Right lobe of liver (tissue), 6 donors: ENCODE measurements at places on chromosomes 3 and 15. TPM values are rescaled to one million over a fixed set of nuclear protein-coding genes. Genes with fewer than 3 reads are reported as not detected.

Gene SEMA7A
- 0.53 TPM for total RNA-seq

Gene EXD1
- total RNA-seq: not detected

- no peak for DNase-seq
Measured at GRCh38 chr15:30794388-30794787, 109.3 kb upstream of the FAN1 start.

- no peak for DNase-seq
Measured at GRCh38 chr3:63582943-63583500, 69.5 kb upstream of the SNTN start.

DNA sequence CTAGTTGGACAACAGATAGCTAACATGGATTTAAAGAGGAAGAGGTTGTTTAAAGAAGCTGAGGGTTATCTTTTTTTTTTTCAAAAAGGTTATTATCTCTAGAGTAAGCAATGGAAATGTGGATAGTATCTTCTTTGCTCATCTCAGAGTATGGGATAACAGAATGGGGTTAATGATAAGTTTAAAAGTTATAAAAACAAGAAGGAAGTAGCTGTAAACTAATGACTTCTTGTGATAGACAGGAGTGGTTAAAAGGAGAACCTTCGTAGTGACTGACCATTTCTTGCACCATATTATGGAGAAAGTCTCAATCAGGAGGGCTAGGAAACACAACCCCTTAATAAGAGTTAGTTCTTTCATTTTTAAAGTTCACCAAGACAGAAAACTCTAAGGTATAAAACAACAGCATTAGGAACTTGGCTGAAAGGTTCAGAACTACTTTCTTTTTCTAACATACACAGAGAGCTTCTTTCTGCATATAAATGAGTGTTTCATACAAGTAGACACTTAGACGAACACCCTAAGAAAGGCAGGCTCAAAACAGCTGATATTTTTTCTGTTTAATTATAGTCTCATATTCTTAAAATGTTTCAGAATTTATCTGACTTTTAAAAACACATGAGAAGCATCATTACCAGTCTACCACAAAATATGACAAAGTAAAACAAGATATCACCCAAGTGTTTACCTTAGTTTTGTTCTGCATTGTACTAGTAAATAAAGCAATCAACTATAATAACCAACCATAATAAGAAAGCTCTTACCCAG, 140.0 kb downstream of the MEIS2 start:
- DNase-seq: no peak

DNA sequence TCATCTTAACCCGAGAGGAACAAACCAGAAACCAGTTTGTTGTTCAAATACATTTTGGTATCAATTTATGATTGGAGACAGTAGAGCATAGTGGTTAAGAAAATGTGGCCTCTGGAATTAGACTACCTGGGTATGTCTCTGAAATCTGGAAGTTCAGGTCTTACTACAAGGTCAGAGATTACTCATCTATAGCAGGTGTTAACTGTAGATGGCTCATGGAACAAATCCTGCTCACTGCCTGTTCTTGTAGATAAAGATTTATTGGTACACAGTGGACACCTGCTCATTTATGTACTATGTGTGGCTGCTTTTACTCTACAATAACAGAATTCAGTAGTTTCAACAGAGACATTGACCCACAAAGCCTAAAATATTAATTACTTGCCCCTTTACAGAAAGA, 413.3 kb downstream of the CNTN6 start:
- DNase-seq: no peak

Gene IGSF10
- total RNA-seq: 0.22 TPM

- peak; percentile 61 for DNase-seq
Measured at GRCh38 chr3:120742849-120743365, 363 bp downstream of the GTF2E1 start.

DNA sequence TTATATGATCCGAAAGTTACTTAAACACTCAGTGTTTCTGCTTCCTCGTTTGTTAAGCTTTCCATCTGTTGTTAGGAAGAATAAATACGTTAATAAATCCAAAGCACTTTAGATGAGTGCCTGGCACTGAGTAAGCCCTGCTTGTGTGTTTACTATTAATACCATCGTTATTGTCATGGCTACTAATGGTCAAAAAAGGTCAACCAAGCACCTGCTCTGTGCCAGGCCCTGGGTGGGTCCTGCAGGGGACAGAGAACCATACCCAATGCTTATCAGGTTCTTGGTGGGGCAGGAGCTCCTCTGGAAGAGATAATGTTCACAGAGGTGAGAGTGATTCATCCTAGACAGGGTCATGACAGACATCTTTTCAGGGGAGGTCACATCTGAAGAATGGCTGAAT, 39.9 kb downstream of the GALNT15 start:
- no peak for DNase-seq

GRCh38 chr3:169822540-169822939, 9.8 kb upstream of the LRRC34 start:
- DNase-seq: no peak

- DNase-seq: no peak
Measured at GRCh38 chr15:87896936-87897335, 359.6 kb downstream of the NTRK3 start.

Gene MOBP
- total RNA-seq: not detected

- DNase-seq: no peak
Measured at GRCh38 chr3:64974401-64974800, 286.6 kb upstream of the ADAMTS9 start.
